Activated CD8-positive, alpha-beta memory T cell treated with anti-CD3 and anti-CD28 coated beads for 48 hours (primary cell): ENCODE measurements at places on chromosomes 4 and X.

- no peak for DNase-seq
These were observed 66.3 kb upstream of the GPR78 start for GRCh38 chr4:8513931-8514330.

- DNase-seq, result no peak
These were observed 270.2 kb downstream of the TLL1 start for GRCh38 chr4:166143227-166143626.

DNA sequence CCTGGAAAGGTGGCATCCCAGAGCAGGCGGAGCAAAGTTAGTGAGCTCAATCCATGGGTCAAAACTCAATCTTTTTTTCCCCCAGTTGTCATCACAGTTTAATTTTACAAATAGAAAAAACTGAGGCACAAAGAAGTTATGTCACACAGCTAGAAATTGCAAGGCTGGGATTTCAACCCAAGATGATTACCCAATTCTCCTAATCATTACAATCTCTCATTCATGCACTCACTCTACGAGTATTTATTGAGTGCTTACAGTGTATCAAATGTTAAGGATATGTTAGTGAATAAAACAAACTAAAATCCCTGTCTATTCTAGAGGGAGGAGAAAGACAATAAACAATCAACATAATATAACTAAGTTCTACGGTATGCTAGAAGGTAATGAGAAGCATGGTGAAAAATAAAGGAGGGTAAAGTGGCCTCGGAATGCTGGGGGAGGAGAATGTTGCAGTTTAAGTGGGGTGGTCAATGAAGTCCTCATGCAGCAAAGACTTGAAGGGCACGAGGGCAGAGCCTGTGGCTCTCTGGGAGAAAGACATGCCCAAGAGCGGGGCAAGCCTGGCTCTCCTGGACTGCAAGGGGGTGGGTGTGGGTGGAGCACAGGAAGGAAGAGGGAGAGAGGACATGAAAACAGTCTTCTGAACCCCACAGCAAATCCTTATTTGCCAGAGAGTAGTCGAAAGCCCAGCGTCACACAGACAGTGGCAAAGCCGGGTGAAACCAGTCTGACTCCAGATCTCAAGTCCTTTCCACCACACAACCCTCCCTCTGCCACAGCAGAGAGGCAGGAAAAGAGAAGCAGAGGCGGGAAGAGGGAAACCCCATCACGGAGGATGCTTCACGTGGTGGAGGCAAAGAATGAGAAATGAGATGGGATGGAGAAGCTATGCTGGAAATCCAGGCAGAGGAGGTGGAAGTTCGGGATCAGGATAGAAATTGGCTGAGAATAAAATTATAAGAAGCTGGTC, 48.3 kb downstream of the RAB33B start:
- DNase-seq, result no peak

DNA sequence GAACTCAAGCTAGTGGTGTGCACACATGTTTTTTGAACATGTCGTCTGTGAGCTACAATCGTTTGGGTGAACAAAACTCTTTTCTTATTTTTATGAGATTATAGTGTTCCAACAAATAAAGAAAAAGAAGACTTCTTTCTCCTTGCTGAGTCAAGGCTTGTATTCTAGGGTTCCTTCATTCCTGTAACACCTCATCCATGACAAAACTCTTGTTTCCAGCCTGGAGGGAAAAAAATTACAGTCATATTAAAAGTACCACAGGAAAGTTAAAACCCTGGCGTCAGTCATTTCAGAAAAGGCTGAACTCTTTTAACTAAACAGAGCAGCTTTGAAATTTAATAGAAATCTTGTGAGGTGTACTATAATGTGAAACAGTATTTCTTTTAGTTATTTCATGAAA, 79.2 kb upstream of the BOD1L1 start:
- no peak for DNase-seq

DNA sequence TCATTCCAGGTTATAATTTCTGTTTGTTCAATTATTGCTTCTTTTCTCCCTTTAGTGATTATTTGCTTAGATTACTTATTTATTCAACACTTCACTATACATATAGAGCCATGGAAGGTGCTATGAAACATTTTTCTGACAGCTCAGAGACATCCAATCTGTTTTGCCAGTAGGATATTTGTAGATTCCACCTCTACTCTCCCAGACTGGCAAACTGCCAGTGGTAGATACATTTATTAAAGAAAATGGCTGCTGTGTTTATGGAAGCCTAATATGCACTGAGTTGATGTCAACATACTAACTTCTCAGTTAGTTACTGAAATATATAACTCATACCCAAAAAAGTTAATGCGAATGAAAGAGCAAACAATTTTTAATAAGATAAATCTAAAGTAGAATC, 348.6 kb downstream of the TRAM1L1 start:
- DNase-seq, result no peak

DNA sequence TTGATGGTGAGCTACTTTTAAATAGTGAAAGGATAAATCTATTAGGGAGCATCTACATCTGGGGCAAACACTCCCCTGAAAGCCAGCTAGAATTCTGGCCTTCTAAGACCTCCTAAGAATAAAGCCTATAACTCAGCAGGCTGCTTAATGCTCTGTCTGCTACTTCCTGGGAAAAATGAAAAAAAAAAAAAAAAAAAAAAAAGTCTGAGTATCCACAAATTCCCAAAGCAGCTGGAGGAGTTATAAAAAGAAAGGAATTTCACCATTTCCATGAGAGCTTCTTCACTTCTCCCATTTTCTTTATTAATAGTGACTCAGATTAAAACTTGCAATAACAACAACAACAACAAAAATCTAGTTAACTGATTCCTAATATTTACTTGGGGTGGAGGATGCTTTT, 511.2 kb downstream of the INPP4B start:
- no peak for DNase-seq

- DNase-seq, result no peak
These were observed 43.1 kb upstream of the MTM1 start for GRCh38 chrX:150525061-150525919.

- DNase-seq, result no peak
These were observed 21.7 kb upstream of the HEPH start for GRCh38 chrX:66142351-66142750.

DNA sequence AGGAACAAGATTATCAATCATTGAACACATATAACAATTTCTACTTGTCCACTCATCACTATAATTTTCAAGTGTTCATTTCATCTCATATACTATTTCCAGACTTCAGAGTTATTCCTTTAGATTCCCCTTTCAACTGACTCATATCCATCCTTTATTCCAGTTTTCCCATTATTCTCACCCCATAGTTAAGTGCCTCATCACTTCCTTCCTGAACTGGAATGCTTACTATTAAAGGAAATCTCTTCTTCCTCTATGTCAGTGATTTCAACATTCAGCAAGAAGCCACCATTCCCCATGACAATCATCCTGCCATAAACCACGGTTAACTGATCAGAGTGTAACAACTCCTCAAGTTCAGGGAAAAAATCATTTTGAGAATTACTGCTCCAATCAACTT, 198.9 kb downstream of the FBXO8 start:
- no peak for DNase-seq
